ENCODE measurements at places on chromosomes 1 and 21.

GRCh38 chr1:168467452-168467851 is 76.3 kb downstream of the XCL2 start:
- DNase-seq = no peak

DNA sequence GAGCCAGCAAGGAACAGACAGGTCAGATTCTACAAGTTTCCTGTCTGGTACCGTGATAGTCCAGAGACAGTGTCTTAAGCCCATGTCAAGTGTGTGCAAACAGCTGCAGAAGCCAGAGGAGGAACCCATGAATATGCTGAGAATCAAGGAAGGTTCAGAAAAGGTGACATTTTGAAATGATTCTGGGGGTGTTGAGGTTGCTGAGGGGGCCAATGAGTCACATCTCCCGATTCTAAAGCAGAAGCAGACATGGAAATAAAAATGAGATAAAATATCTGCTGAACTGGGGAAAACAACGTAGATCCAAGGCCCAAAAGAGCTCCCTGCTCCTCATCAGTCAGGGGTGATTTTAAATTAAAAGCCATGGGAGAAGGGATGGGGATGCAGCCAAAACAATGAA is 15.8 kb upstream of the SYT6 start:
- DNase-seq = no peak

- no peak for DNase-seq
Measured at GRCh38 chr1:84996846-84997666, at the start of gene MCOLN2. TSS of gene MCOLN2 (minus strand) at chr1:84997113. CDS start at chr1:84996872, 241 bp downstream.

DNA sequence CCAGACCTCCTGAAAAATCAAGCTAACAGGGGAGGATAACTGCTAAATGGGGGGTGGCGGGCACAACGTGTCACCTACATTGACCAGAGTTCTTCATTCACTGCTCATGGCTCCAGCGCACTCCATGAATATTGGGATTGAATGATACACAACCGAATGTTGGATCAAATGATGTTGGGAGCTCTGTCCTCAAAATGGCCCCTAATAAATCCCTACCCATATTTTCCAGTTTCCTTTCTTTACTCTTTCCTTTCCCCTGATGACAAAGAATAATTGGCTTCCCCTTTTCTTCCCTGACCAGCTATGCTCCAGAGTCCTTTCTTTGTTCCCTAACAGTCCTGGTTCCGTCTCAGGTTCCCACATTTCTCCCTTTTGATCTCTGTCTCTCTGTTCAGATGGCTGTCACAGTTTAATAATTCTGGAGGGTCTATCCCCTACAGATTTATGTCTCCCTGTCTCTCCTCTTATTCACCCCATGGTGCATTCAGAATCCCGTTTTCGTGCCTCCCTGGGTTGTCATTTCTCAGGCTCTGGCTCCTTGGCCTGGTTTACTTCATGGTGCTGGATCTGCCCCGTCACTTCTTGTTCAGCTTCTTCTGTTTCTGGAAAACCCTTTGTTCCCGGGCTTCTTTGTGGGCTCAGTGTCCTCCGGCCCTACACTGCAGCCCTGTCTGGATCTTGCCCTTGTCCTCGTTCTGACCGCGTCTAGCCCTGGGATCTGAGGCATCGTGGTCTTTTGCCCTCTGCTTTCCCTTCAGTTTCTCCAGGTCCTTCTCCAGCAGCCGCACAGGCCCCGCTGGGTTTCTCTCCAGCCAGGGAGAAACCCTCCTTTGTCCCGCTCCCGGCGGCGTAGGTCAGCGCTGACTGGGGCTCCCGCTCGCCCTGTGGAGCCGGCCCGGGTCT is 78.3 kb downstream of the NDUFS5 start:
- no peak for DNase-seq

DNA sequence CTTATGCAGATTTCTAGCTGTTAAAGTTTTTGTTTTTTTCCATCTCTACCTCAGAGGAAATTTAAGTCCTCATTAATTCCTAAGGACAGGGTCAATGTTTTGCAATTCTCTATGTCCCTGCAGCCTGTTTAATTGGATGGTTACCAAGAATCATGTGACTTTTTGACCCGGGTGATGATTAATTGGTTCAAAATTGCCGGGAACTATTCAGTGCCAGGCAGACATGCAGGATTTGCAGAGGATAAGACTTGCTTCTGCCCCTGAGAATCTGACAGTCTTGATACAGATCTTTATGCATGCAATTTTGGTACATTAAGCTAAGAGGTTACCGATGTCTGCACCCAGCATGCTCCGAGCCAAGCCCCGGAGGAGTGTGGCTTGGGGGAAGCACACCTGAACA is 87.9 kb downstream of the PLPP3 start:
- DNase-seq = no peak

GRCh38 chr21:45551316-45551715 is 9.1 kb upstream of the SLC19A1 start:
- no peak for DNase-seq

- DNase-seq = no peak
Measured at GRCh38 chr1:210250665-210250997, 18.0 kb downstream of the SERTAD4 start.

GRCh38 chr1:3283849-3284248 is 170.6 kb upstream of the ARHGEF16 start:
- DNase-seq = no peak

DNA sequence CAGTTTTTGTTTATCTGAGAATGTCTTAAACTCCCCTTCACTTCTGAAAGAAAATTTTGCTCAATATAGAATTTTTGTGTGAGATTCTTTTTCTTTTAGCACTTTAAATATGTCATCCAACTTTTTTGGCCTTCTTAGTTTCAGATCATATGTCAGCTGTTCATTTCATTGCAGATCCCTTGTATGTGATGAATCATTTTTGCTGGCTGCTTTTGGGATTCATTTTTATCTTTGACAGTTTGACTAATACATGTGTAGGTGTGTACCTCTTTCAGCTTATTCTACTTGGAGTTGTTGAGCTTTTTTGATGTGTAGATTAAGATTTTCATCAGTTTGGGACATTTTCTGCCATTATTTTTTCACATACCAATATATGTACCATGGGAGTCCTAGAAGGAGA is 156.8 kb downstream of the FASLG start:
- no peak for DNase-seq

DNA sequence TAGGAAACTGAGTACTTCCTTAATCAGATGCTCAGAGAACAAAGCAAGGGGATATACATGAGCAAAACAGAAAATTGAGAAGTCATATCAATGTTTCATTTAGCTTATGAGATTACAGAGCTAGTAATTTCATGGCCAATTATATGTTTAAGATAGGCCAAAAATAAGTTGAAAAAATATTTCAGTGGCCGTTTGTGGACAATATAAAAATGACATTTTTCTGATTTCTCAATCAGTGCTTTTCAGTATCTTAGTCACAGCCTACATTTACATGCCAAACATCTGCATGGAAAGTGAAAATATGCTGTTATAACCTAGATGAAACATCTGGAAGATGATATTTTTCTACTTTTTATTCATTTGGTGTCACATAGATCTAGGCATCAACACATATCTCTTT is 192.5 kb downstream of the HLX start:
- no peak for DNase-seq

DNA sequence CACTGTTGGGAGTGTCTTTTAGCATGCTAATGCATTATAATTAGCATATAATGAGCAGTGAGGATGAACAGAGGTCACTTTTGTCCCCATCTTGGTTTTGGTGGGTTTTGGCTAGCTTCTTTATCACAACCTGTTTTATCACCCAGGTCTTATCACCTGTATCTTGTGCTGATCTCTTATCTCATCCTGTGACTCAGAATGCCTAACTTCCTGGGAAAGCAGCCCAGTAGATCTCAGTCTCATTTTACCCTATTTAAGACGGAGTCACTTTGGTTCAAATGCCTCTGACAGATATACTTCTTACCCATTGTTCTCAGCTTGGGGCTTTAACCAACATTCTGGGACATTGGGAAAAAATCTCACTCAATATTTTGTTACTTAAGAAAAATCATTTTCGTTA is 348.7 kb downstream of the PBX1 start:
- DNase-seq = no peak

- no peak for DNase-seq
Measured at GRCh38 chr1:15882665-15883064, 35.2 kb downstream of the SPEN start.

DNA sequence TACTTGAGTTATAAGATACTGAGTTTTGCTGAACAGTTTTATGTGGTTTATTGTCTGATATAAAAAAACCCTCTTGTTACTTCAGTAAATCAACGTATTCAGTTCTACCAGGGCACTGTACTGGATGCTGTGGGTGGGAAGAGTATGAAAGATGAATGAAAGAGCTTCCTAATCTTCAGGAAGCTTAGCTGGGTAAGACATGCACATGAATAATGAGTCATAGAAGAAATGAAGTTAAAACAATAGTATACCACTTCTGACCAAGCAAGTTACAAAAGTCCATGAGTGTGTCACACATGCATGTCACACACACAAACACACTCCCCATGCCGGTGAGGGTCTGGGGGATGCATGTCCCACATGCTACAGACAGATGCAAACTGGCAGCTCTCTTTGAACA is 105.9 kb downstream of the SIPA1L2 start:
- DNase-seq = no peak

GRCh38 chr1:231351816-231352215 is 13.7 kb downstream of the SPRTN start:
- DNase-seq = no peak

DNA sequence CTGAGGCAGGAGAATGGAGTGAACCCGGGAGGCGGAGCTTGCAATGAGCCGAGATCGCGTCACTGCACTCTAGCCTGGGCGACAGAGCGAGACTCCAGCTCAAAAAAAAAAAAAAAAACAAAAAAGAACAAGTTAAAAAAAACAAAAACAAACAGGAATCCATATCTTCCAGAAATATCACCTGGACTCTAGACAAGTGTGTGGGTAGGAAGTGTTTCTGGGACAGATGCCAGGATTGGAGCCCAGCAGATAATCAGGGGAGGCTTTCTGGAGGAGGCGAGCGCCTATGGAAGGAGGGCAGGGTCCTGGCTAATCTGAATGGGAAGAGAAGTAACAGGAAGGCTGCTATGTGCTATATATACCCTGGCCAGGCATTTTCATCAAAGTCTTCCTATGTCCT is 43.6 kb upstream of the SYNC start:
- no peak for DNase-seq

DNA sequence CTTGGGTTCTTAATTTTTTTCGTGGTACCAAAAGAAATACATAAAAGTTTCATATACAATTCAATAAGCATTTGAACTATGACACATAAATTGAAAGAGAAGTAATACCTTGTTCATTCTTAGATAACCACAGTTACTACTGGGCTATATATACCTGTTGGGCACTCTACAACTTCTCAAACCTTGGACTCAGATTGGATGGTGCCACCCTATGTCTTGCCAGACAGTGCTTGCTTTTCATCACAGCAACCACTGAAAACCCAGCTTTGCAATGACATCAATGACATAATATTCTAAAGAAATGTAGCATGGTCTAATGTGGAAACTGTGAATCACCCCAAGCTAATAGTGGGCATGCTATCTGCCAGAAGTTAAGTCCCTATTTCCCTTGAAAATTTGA is 62.8 kb upstream of the DPH5 start:
- no peak for DNase-seq

- DNase-seq = no peak
Measured at GRCh38 chr1:44031252-44032169, at the start of gene SLC6A9. TSS of gene SLC6A9 (minus strand) at chr1:44031462. CDS start at chr1:44024277, 7,185 bp downstream.

GRCh38 chr1:185426848-185427247 is 109.8 kb upstream of the IVNS1ABP start:
- DNase-seq = no peak

- DNase-seq = no peak
Measured at GRCh38 chr1:81410351-81410750, 390.4 kb upstream of the ADGRL2 start.

GRCh38 chr21:35648512-35648911 is 411.8 kb downstream of the SETD4 start:
- no peak for DNase-seq

DNA sequence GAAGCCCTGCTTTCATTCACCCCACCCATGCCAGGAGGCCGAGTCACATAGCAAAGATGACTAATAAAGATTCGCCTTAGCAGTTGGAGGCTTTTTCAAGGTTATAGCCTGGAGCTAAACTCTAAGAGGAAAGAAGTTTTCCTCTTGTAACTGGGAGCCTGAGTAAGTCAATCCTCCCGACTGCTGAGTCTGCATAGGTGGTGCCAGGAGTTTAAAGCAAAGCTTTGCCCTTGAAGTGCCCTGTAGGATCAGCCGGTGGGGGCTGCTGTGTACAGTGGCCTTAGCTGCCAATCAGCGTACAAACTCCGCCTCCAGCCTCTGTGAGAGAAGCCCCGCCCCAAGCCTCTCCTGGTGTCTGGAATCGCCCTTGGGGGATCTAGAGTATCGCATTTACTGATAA is 147.5 kb upstream of the SPATA6 start:
- no peak for DNase-seq

- DNase-seq = no peak
Measured at GRCh38 chr21:15022608-15023261, 42.1 kb downstream of the NRIP1 start.

DNA sequence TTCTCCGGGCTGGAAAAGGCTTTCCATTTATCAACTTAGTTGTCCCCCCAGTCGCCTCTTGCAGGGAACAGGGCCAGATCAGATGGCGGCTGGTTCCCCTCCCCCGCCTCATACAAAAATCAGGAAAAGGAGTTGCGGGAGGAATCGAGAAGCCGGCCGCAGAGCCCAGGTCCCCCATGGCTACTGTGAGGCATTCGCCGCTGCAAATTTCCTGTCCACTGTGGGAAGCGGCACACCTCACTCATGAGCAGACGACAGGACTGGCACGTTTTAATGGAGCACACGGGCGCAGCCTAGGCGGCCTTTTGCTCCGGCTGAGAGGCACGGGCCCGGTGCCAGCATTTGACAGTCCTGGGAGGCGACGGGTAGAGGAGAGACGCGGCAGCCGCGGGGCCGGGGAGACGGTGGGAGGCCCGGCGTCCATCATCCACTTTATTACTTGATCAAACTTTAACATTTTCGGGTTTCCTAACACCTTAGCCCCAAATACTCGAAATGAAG is 1.1 kb downstream of the GNG4 start:
- DNase-seq = no peak

GRCh38 chr1:206449565-206449964 is 20.7 kb upstream of the IKBKE start:
- DNase-seq = no peak

GRCh38 chr1:147651466-147651865 is 18.9 kb downstream of the ACP6 start:
- DNase-seq = no peak

GRCh38 chr1:204581759-204582158 is 65.6 kb downstream of the MDM4 start:
- DNase-seq = no peak

DNA sequence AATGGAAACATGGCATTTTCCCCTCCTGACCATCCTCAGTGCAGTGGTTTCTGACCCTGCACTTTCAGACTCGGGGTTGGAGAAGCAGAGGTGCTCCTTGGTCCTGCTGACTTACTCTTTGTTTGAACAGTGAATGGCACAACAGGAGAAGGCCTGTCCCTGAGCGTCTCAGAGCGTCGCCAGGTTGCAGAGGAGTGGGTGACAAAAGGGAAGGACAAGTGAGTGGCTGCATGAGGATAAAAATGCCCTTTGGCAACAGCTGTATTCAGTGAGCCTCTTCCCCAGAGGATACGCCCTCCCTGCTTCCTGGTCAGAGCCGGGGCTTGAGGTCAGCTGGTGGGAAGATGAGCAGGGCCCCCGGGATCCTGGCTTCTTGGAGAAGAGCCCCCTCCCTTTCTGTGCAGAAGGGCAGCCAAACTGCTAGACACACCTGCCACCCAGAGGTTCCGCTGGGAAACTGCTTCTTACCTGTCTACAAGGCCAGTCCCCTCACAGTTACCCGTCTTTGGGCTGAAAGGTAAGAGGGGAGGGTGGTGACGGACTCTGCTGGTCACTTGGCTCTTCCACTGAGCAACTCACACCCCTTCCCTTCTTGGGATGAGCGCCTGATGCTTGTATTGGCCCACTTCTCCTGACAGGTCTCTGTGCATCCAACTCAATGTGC is 16.6 kb downstream of the NPL start:
- no peak for DNase-seq

- DNase-seq = no peak
Measured at GRCh38 chr1:18814425-18814824, 45.0 kb downstream of the TAS1R2 start.
